ENCODE measurements at places on chromosomes 7 and 10. TPM values are rescaled to one million over a fixed set of nuclear protein-coding genes. Genes with fewer than 3 reads are reported as not detected.

DNA sequence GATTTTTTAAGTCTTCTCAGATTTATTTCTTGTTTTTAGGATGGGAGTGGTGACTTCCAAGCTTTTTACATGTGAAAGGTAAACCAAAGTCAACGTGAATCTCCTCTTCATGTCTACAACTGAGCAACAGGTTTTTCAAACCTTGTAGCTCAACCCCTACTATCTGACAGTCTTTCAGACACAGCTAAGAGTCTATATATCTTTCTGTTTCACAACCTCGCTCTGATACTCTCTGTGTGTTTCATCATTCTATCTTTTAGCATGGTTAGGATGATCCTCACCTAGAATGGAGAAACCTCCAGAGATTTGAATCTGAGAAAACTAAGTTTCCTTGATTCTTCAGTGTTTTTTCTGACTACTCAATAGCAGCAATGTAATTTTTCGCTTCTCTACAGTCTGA is 96.1 kb downstream of the EPDR1 start:
- no peak overlapping the region for H3K4me3 ChIP-seq
- no peaks in the 10 kb centered on the region for H3K27me3 ChIP-seq
- H3K36me3 ChIP-seq, result no peaks in the 10 kb centered on the region
- no peaks in the 10 kb centered on the region for H3K4me1 ChIP-seq
- DNase-seq, result no peak

DNA sequence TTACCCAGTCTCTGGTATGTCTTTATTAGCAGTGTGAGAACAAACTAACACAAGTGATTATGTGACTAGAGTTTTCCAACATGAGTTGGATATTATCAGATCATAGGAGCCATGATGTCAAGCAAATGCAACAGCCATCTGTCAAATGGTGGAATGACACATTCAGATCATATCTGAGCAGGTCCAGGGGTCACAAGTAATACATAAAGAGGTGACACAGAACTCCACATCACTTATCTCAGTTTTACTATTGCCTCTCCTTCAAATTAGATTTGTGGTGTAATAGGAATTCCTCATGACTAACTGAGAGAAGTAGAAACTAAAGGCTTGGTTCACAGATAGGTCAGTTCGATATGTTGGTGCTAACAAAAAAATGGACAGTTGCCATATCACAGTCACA is 12.2 kb upstream of the SAMD9L start:
- H3K4me3 ChIP-seq, result no peak overlapping the region
- no peak overlapping the region for H3K27ac ChIP-seq
- H3K4me1 ChIP-seq, result no peaks in the 10 kb centered on the region
- DNase-seq, result no peak

DNA sequence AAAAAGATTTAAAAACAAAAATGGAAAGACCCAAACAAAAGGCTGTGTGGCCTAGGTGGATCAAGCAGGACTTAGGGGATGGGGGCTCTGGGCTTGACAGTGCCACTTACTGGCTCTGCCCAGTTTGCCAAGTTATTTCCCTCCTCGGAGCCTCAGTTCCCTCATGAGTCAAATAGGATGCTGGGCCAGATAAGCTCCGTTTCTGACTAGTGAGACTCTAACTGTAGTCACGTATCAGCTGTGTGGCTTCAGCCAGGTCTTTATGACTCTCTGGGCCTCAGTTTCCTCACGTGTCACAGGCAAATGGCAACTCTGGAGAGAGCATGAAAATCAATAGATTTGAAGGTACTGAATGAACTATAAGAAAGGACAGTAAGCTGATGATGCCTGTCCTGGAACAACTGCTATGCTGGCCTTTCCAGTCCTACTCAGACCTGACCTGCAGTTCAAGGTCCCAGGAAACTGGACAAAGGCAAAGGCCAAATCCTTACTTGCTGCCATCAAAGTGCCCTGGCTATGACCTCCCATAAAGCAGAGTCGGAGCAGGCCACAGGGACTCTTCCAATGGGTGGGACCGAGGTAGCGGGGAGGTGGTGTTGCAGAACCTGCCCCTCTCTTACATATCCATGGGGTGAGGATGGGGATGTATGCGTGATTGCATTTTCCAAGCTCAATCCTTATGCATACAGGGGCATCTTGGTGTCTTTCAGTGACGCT is 27.0 kb downstream of the FAM53B start:
- DNase-seq, result no peak
- no peaks in the 10 kb centered on the region for H3K36me3 ChIP-seq
- peak overlapping the region; percentile 14 for H3K27ac ChIP-seq
- H3K27me3 ChIP-seq, result no peaks in the 10 kb centered on the region

DNA sequence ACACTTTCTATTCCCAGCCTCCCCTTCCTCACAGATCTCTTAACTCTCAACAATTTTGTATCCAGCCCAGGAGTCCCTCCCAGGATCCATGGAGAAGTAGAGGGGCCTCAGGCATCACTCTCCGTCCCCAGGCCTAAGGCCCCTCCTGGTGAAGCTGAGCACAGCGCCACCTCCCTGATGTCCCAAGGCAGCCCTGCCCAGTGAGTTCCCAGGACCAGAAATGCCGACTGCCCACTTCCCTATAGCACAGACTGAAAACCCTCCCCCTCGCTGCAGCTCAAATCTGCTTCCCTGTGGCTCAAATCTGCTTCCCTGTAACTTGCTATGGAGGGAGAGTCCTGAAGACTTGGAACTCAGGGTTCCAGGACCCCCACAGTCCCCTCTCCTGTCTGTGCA is 35.6 kb downstream of the YKT6 start:
- H3K4me1 ChIP-seq, result no peaks in the 10 kb centered on the region
- no peak overlapping the region for H3K4me3 ChIP-seq
- no peak for DNase-seq
- H3K27ac ChIP-seq, result no peak overlapping the region

Gene GNAT3
- total RNA-seq, result not detected

Gene CYP3A7
- not detected for total RNA-seq

Gene UBTD1
- 111 TPM for total RNA-seq

Gene MKI67
- total RNA-seq, result 4.5 TPM

Gene SCIN
- 11.4 TPM for total RNA-seq

Data from testis (tissue), 5 donors.